NCI-H510A (cell line): ENCODE measurements at places on chromosomes 5 and 9.

- DNase-seq: peak; percentile 78
These were observed 82.5 kb upstream of the ZBTB43 start for GRCh38 chr9:126722252-126722921.

DNA sequence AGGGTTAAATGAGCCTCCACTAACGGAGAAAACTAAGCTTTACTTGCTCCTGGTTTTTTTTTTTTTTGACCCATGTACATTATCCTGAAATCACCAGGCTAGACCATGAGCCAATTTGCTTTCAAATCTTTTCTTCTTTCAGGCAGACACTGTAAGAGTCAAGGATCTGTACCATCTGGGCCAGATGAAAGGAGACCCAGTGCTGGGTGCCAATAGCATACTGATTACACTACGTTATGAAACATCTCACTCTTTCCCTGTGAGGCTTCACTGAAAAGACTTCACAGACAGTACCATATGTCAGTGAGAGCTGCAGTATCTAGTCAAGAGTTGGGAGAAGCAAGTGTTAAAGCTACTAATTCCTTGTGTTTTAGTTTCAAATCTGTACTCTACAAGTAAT, 161.2 kb upstream of the PTPRD start:
- DNase-seq: no peak

GRCh38 chr9:86945728-86946200, 1.5 kb downstream of the GAS1 start:
- DNase-seq: no peak

DNA sequence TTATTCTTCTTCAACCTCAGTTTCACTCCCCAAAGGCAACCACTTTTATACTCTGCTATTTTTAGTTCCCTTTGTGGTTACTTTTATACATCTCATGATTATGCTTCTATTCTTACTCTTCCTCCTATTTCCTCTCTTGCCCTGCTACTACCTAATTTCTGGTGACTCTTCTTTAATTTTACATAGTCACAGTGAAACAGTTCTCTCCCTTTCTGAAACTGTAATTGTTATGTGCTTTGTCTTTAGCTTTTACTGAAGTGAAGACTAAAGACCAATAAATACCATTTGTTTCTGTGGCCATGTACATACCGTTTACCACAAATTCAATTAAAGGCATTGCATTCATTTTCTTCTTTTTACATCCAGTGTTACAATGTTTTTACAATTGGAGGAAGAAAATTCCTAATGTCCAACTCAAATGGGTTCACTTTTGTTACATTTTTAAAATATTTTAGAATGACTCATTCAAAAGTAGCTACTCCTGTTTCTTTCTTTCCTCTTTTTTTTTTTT, 410.6 kb downstream of the PSAT1 start:
- no peak for DNase-seq

DNA sequence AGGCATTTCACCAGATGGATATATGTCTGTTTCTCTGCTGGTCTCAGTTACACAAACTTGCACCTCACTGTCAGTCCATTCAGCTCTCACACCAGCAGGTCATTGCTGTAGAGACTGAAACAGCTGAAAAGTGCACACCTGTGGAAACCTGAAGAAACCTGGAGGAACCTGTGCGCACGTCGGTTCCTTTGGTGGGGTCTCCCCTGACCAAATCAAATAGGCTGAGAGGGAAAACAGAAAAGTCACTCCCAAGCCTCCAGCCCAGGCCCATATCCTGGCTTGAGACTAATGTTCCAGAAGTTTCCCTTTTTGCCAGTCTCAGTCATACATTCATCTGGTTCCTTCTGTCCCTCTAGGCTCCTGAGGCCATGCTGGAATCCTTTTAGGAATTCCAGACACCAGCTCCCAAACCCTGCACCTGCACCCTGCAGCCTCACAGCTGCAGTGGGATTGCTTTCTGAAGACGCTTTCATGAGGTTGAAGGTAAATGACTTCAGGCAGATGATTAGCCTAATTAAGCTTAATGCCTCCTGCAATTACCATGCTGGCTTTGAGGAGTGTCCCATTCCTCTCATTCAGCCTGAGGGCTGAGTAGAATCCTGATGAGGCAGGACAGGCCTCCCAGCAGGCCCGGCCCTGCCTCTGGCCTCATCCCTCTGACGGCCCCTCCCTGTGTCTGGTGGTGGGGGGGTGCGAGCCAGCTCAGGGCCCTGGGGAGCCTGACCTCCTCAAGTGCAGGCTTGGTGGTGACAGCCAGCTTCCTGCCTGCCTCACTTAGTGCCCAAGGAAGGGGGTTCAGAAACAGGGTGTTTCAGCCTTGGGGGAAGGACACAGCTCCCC, 24.3 kb upstream of the CXCL14 start:
- no peak for DNase-seq

- no peak for DNase-seq
These were observed 19.3 kb upstream of the PPP2CA start for GRCh38 chr5:134245101-134245604.

GRCh38 chr5:159362220-159362619, 31.9 kb upstream of the IL12B start:
- DNase-seq: no peak
